Immature natural killer cell (primary cell): ENCODE measurements at places on chromosomes 5 and 9.

DNA sequence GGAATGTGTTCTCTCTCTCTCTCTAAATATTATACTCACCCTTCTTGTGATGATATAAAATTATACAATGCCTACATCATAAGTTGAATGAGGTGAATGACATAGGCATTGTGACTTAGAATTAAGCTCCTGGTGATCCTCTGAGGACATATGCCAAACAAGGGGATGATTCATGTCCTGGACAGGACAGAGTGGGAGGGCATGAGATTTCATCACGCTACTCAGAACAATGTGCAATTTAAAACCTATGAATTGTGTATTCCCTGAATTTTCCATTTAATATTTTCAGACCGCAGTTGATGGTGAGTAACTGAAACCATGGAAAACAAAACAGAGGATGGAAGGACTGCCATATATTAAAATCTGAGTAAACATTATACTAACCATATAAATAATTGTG, 782.2 kb upstream of the NUDT12 start:
- H3K27me3 ChIP-seq, result no peaks in the 10 kb centered on the region
- H3K36me3 ChIP-seq, result peaks cover 4% of the 10 kb centered on the region
- no peak for DNase-seq
- H3K4me3 ChIP-seq, result no peak overlapping the region

- H3K4me3 ChIP-seq, result no peak overlapping the region
- DNase-seq, result no peak
- H3K27me3 ChIP-seq, result peaks cover 2% of the 10 kb centered on the region
- H3K36me3 ChIP-seq, result no peaks in the 10 kb centered on the region
These were observed 23.7 kb upstream of the MINAR2 start for GRCh38 chr5:129724222-129724621.

DNA sequence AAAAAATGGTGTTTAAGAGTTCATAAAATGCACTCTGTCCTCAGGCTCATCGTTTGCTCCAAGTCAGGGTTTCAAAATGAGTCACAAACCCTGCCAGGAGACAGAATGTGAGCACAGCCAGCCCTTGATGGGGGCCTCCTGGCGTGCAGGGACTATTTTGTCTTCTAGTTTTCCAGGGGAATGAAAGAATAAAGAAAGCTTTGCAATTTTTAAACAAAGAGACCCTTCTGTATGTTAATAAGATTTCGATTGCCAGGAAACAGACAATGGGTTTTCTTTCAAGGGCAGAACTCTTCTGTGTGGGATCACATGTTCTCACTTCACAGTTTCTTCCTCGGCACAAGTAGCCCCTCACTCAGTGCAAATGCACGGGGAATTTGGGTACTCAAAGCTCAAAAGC, 121.4 kb upstream of the C6 start:
- no peak overlapping the region for H3K27ac ChIP-seq
- H3K27me3 ChIP-seq, result no peaks in the 10 kb centered on the region
- H3K4me3 ChIP-seq, result no peak overlapping the region
- H3K36me3 ChIP-seq, result peaks cover 4% of the 10 kb centered on the region
- no peaks in the 10 kb centered on the region for H3K4me1 ChIP-seq

DNA sequence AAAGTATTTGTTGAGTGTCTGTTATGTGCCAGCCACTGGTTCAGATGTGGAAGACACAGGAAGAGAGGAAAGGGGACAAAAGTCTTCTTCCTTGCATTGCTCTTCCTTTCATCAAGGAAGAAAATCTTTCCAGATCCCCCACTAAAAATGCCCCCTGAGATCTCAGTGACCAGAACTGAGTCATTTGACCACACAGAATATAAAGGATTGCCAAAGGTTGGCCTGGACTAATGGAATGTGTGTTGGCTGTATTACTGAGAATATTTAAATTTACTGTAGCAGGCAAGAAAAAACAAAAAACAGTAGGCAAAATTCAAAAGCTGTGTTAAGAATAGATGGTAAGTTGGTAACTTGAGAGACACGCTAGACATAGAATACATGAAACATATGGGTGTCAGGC, 10.0 kb upstream of the SEPTIN8 start:
- peaks cover 6% of the 10 kb centered on the region for H3K27me3 ChIP-seq
- H3K4me3 ChIP-seq, result no peak overlapping the region
- no peak for DNase-seq

GRCh38 chr9:107467416-107467815, 22.2 kb downstream of the KLF4 start:
- no peak overlapping the region for H3K27ac ChIP-seq
- H3K4me3 ChIP-seq, result no peak overlapping the region
- peaks cover 24% of the 10 kb centered on the region for H3K27me3 ChIP-seq
- peaks cover 5% of the 10 kb centered on the region for H3K4me1 ChIP-seq
- DNase-seq, result no peak

GRCh38 chr5:155193029-155193428, 179.5 kb downstream of the KIF4B start:
- no peak overlapping the region for H3K4me3 ChIP-seq
- no peaks in the 10 kb centered on the region for H3K27me3 ChIP-seq
- no peak for DNase-seq
- H3K27ac ChIP-seq, result no peak overlapping the region
- H3K36me3 ChIP-seq, result no peaks in the 10 kb centered on the region
- no peaks in the 10 kb centered on the region for H3K4me1 ChIP-seq

DNA sequence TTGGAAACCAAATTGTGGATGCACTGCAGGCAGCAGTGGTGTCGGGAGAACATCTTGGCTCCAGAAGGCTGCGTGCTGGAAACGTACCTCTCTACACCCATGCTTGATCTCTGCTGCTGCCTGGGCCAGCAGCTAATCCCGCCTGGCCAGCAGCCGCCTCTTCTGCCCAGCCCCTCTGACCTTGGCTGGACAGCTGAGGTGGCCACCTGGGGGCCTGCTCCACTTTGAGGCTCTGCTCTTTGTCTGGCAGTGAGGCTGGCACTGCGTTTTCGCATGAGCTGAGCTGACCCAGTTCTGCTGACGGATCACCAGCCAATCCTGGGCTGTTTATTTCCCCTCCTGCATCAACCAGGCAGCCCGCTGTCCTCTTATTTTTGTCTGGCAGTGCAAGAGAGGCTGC, 154.9 kb downstream of the TENT4A start:
- no peaks in the 10 kb centered on the region for H3K4me1 ChIP-seq
- no peak for DNase-seq

DNA sequence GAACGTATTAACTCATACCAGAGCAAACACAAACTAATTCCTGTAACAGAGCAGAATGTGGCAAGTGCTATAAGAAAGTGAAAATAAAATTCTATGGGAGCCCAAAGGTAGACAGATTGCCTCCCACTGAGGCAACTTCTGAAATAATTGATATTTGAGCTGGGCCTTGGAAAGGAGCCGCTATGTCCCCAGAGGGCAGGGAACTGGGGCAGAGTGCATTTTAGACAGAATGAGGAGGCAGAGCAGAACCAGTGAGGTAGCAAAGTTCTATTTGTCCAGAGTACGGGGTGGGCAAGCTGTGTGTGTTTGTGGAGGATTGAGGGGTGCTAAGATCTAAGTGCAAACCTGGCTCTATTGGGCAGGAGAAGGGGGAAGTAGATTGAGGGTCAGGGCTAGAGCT, 19.8 kb downstream of the CDO1 start:
- no peaks in the 10 kb centered on the region for H3K36me3 ChIP-seq
- no peak overlapping the region for H3K27ac ChIP-seq
- no peaks in the 10 kb centered on the region for H3K27me3 ChIP-seq
- H3K4me1 ChIP-seq, result no peaks in the 10 kb centered on the region
- no peak for DNase-seq
- no peak overlapping the region for H3K4me3 ChIP-seq

GRCh38 chr9:136829412-136829811, 12.9 kb upstream of the AJM1 start:
- H3K27ac ChIP-seq, result no peak overlapping the region
- no peaks in the 10 kb centered on the region for H3K4me1 ChIP-seq
- H3K36me3 ChIP-seq, result no peaks in the 10 kb centered on the region
- H3K27me3 ChIP-seq, result no peaks in the 10 kb centered on the region
- DNase-seq, result no peak
- no peak overlapping the region for H3K4me3 ChIP-seq

DNA sequence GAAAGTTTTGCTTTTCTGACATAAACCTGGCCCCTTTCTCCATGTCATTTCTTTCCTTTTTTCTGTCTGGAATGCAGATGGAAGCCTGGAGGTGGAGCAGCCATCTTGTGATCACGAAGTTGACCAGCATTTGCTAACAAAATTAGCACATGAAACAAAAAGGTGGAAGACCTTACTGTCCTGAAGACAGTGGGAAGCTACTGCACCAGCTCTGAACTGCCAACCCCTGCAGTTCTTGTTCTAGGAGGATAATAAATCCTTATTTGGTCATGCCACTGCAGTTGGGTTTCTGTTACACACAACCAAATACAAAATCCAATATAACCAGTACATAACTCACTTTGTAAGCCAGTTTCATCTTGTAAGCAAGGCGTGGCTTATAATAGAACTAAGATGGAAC, 249.4 kb upstream of the TBCA start:
- no peak for DNase-seq
- H3K27ac ChIP-seq, result no peak overlapping the region

DNA sequence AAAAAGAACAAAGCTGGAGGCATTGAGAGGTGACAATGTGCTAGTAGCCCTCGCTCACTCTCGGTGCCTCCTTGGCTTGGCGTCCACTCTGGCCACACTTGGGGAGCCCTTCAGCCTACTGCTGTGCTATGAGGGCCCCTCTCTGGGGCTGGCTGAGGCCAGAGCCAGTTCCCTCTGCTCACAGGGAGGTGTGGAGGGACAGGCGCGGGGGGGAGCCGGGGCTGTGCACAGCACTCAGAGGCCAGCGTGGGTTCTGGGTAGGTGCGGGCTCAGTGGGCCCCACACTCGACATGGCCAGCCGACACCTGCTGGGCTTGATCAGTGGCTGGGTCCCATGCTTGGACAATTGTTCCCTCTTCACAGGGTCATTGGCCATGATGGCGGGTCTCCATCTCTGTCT, 202.5 kb upstream of the GRAMD2B start:
- H3K4me1 ChIP-seq, result no peaks in the 10 kb centered on the region
- DNase-seq, result no peak
- no peak overlapping the region for H3K4me3 ChIP-seq
- no peaks in the 10 kb centered on the region for H3K36me3 ChIP-seq
- H3K27me3 ChIP-seq, result no peaks in the 10 kb centered on the region

DNA sequence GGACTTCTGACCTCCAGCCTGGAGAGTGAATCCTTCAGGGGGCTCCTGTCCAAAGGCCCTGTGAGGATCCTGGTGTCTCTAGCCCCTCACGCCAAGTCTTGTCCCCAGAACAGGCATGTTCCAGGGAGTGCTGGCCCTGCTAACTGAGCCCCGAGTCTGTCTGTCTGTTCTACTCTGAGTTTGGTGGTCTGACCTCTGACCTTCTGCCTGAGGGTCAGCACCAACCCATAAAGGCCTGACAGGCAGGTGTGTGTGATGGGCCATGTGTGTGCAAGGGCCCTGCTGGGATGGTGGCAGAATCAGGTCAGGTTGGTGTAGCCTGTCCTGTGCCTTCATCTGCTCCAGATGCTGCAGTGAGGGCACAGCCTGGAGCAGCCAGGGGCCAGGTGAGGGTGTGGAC, 46.3 kb downstream of the PHF2 start:
- no peak overlapping the region for H3K27ac ChIP-seq
- H3K4me1 ChIP-seq, result peaks cover 28% of the 10 kb centered on the region
- no peak for DNase-seq
- no peak overlapping the region for H3K4me3 ChIP-seq
- H3K27me3 ChIP-seq, result peaks cover 3% of the 10 kb centered on the region

DNA sequence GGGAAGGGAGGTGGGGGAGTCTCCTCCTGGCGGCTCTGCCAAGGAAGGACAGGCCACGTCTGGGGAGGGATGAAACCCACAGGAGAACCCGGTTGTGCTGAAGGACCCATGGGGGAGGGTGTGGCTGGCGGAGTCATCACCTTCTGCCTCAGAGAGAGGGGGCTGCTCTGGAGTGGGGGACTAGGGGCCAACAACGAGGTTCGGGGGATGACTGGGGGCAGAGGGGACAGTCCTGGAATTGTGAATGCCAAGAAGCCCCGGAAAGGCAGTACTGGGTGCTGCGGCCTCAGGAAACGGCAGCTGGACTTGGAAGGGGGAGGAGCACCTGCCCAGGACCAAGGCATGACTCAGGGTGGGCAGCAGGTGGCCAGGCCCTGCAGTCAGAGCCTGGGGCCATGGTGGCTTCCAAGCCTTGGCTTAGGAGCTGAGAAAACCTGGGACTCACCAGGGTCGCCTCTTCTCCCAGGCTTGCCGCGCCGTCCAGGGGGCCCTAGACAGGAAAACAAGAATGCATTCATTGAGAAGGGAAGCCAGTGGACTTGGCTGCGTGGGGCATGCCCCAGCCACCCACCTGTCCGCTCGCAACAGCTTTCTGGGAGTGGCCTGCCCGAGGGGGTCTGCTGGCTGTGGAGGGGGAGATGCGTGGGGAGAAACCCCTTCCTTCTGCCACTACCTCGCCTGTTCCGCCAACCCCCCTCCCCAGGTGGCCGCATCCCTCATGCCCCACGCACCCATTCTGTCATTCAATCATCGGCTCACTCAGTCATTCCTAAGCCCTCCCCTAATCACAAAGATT, 74.0 kb upstream of the PHYKPL start:
- no peak overlapping the region for H3K4me3 ChIP-seq
- peaks cover 4% of the 10 kb centered on the region for H3K27me3 ChIP-seq
- H3K4me1 ChIP-seq, result no peaks in the 10 kb centered on the region
- no peaks in the 10 kb centered on the region for H3K36me3 ChIP-seq
- no peak overlapping the region for H3K27ac ChIP-seq

GRCh38 chr5:1064383-1065142, 47.3 kb downstream of the SLC12A7 start:
- H3K27me3 ChIP-seq, result peaks cover 3% of the 10 kb centered on the region
- no peak overlapping the region for H3K4me3 ChIP-seq
- no peak for DNase-seq
- H3K27ac ChIP-seq, result no peak overlapping the region
- no peaks in the 10 kb centered on the region for H3K4me1 ChIP-seq
- no peaks in the 10 kb centered on the region for H3K36me3 ChIP-seq

- peaks cover 3% of the 10 kb centered on the region for H3K27me3 ChIP-seq
- no peaks in the 10 kb centered on the region for H3K36me3 ChIP-seq
- H3K27ac ChIP-seq, result no peak overlapping the region
- DNase-seq, result no peak
- peaks cover 14% of the 10 kb centered on the region for H3K4me1 ChIP-seq
- no peak overlapping the region for H3K4me3 ChIP-seq
These were observed 15.4 kb upstream of the SMIM15 start for GRCh38 chr5:61177716-61178115.

GRCh38 chr5:177396807-177397206, 3.7 kb downstream of the PFN3 start:
- H3K4me1 ChIP-seq, result peaks cover 2% of the 10 kb centered on the region
- no peak overlapping the region for H3K27ac ChIP-seq
- no peaks in the 10 kb centered on the region for H3K36me3 ChIP-seq
- no peak for DNase-seq
- peaks cover 12% of the 10 kb centered on the region for H3K27me3 ChIP-seq
- no peak overlapping the region for H3K4me3 ChIP-seq

- H3K36me3 ChIP-seq, result no peaks in the 10 kb centered on the region
- no peak for DNase-seq
- no peaks in the 10 kb centered on the region for H3K27me3 ChIP-seq
- H3K4me3 ChIP-seq, result no peak overlapping the region
- no peaks in the 10 kb centered on the region for H3K4me1 ChIP-seq
These were observed 195.3 kb upstream of the NR4A3 start for GRCh38 chr9:99626426-99626825.
